RKO (cell line): ENCODE measurements at places on chromosomes 7 and 10.

DNA sequence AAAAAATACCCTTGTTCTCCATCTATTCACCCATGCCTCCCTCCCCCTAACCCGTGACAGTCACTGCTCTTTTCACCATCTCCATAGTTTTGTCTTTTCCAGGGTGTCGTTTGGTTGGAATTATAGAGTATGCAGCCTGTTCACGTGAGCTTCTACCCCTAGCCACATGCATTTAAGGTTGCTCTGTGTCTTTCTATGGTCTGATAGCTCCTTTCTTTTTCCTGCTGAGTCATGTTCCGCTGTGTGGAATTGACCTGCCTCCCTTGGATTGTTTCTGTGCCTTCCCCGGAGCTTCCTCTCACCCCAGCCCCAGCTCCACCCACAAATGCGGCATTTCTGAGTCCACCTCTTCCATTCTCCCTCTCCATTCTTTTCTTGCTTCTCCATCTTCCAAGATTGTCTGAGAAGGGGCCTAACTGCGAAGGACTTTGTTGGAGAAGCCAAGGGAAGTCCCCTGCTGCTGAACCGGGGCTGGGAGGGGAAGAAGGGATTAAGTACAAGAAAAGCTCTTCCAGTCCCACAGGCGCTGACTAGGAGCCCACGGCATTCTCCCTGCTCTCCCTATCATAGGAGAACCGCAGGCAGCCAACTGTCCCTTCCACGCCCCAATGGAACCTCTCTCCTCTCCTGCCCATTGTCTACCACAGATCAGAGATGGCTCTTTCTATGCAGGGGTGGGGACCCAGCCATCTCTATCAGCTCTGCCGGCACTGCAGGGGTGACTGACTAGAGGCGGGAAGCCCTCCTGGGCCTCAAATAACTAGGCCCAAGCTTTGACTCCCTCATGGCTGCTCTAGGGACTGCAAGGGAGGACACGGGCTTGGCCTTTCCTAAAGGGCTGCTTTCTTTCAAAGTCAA is 87.5 kb upstream of the ANLN start:
- DNase-seq = no peak

GRCh38 chr7:1049801-1050200 is 5.5 kb downstream of the GPR146 start:
- no peak for DNase-seq

- no peak for DNase-seq
Observed at GRCh38 chr10:126964190-126964589, 59.0 kb downstream of the DOCK1 start.

GRCh38 chr7:23458044-23458443 is 12.2 kb downstream of the IGF2BP3 start:
- DNase-seq = no peak
